T-helper 2 cell (primary cell): ENCODE measurements at places on chromosomes 7 and 10.

DNA sequence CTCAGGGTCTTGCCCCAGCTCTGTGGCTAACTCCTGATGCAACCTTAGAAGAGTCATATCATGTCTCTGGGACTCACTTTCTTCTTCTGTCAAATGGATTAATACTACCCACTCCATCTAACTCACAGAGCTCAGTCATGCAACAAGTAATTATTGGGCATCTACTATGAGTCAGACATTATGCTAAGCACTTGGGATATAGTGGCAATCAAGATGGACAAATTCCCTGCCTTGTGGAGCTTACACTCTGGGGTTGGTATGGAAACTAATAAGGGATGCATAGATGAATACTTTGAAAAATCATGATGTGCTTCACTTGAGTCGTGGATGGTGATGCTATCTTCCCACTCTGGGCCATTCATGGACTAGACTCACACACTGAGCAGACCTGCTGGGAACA lies 88.9 kb downstream of the KCNMA1 start:
- no peak for DNase-seq

DNA sequence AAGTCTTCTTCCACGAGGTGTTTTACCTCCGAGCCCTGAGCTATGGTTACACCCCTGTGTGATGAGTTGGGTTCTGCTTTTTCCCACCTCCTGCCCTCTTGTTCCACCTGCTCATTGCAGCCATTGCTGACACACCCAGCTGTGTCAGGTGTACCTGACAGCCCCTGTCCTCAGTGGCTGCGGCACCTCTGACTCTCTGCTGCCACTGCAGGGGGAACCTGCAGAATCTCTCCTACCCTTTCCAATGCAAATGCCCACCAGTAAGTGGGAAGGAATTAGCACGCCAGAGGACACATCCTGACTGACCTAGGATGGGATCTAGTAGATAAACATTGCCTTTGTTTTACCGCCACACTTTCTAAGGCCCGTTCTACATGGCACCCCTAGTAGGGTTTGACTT lies 600.9 kb upstream of the MKI67 start:
- DNase-seq = no peak

DNA sequence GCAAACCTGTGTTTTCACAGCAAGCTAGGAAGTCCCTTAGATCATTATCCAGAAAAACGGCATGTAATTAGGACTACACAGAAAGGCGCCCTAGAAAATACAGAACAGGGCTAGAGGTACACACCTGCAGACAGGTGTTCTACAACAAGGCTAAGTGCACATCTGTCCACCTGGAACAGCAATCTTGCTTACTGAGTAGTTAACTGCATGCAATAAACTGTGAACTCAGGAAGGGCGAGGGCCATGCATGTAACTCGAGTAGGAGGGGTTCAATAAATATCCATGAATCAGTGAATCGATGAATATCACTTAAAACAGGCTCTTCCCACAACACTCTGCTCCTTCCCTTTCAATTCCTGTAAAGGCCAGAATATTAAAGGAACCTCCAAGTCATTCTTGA lies 22.0 kb downstream of the FAM171A1 start:
- DNase-seq = no peak

GRCh38 chr7:73899731-73900142 lies 38.8 kb downstream of the TMEM270 start:
- DNase-seq = no peak

- no peak for DNase-seq
Observed at GRCh38 chr10:33901166-33901565, 566.7 kb upstream of the NRP1 start.
